ENCODE measurements at places on chromosomes 11 and 22. TPM values are rescaled to one million over a fixed set of nuclear protein-coding genes. Genes with fewer than 3 reads are reported as not detected.

DNA sequence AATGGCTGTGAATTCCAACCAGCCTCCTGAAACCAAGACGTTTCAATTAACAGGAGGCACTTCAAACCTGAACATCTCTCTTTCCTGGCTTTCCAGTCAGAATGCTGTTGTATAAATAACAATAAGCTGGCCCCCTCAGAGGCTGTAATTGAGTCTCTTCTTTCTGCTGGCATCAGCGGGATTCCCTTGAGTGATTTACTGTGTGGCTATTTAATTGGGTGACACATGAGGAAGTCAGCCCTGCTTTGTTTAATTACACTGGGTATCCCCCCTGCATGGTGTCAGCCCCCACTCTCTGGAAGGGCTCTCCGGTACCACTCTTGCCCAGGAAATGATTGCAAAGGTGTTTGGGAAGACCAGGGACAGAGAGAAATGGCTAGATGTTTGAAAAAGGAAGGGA, 101.6 kb downstream of the NTM start:
- DNase-seq, result no peak

- no peak for DNase-seq
Measured at GRCh38 chr11:30091737-30092136, 74.9 kb upstream of the KCNA4 start.

Gene MED19
- 12.1 TPM for total RNA-seq

GRCh38 chr11:111148121-111148520, 97.4 kb upstream of the POU2AF2 start:
- DNase-seq, result no peak
